ENCODE measurements at places on chromosomes 5 and 9.

DNA sequence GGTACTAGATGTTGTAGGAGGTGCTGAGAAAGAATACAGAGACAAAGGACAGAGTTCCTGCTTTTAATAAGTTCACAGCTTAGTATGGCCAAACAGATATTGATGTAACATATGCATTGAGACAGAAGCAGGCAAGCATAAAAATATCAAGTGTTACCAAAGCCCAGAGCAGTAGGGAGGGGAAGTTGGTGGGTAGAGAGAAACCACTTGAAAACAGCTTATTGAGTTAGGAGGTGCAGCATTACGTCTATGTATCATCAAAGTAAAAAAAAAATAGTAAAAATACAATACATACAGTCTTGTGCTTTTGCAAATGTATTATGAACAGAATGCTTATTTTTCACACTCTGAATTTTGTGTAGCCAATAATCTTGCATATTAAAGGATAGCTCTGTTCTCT lies 441.8 kb upstream of the SGCD start:
- no peak for DNase-seq

DNA sequence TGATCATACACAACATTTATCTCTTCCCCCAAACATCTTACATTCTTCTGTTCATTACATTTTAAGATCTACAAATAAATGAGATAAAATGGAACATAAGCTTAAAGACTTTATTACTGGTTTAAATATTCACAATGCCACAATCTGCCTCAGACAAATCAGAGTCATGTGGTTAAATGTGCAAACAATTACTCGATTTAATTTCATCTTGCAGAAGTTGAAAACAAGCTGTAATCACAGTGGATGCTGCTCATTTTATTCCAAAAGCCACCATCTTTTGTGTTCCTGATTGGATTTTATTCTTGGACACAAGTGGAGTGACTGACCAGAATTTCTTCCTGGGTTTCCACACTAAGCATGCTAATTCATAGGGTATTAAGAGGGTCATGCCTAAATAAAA lies 33.2 kb downstream of the SPOCK1 start:
- no peak for DNase-seq

- DNase-seq: peak; percentile 22
These were observed 45.4 kb upstream of the MYOT start for GRCh38 chr5:137822158-137822764.

GRCh38 chr9:11235061-11235460 lies 622.3 kb upstream of the PTPRD start:
- no peak for DNase-seq

- no peak for DNase-seq
These were observed 145.9 kb downstream of the YIPF5 start for GRCh38 chr5:144024545-144024944.

DNA sequence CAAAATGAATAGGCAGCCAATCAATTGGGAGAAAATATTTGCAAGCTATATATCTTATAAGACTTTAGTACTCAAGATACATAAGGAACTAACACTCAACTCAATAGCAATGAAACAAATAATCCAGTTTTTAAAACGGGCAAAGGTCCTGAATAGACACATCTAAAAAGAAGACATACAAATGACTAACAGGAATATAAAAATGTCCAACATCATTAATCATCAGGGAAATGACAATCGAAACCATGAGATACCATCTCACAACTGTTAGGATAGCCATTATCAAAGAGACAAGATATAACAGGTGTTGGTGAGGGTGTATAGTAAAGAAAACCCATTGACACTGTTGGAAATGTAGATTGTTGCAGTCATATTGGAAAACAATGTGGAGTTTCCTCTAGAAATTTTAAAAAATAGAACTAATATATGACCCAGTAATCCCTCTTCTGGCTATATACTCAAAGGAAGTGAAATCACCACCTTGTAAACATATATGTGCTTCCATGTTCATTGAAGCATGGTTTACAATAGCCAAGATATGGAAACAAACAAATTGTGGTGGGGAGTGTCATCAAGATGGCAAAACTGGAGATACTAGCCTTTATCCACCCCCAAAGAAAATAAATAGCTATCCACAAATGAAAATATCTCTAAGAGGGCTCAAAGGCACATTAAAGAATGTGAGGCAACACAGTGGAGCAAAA lies 13.9 kb upstream of the BTNL3 start:
- no peak for DNase-seq

- DNase-seq: no peak
These were observed 90.8 kb upstream of the PRRC1 start for GRCh38 chr5:127426661-127427060.

DNA sequence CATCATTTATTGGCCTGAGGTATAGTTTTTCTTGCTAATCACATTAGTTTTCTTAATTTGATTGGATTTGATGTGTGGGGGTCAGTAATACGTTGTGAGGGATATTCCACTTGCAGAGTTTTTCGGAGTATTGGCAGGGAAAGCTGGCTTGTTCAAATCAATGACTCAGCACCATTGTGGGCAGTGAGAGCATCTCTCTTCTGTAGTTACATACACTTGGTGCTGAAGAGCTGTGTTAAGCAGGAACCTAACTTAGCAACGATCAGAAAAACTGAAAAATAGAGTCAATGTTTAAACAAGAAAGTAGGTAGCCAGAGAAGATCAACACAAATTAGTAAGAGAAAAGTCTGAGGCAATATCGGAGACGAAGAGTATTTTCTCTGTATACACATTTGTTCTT lies 344.6 kb upstream of the EDIL3 start:
- no peak for DNase-seq

DNA sequence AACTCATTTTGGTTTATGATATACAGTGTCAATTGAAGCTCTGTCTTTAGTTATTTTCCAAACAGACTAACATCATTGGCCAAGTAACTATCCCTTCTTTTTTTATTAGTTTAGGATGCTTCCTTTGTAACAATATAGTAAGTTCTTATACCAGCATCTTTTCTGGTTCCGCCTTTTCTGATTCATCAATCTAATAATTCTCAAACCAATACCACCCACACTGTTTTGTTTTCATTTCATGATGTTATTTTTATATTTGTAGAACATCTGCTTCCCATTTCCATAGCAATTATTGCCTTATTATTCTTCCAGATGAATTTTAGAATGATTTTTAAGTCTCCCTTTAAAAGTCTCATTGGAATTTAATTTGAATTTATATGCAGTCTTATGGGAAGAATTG lies 218.1 kb downstream of the RFK start:
- no peak for DNase-seq

DNA sequence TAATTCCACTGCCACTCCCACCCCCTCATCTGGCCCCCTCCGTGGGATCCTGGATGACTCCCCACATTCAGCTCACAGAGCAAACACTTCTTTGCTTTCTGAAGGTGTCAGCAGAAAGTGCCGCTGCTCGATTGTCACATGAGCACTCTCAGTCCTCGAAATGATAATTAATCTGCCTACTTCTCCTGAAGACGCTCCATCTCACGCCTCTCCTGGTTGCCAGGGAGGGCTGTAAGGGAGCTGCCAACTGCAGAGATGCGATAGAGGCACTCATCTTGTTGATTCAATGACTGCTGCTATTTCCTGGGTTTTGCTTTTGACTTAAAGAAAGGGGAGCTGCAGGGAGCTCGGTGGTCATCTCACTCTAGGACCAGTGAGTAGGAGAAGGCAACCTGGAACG lies 206.5 kb downstream of the DAB2IP start:
- DNase-seq: no peak
